ENCODE measurements at places on chromosomes 4 and X. TPM values are rescaled to one million over a fixed set of nuclear protein-coding genes. Genes with fewer than 3 reads are reported as not detected.

ADRA2C gene
- 1.9 TPM for polyA plus RNA-seq

DNA sequence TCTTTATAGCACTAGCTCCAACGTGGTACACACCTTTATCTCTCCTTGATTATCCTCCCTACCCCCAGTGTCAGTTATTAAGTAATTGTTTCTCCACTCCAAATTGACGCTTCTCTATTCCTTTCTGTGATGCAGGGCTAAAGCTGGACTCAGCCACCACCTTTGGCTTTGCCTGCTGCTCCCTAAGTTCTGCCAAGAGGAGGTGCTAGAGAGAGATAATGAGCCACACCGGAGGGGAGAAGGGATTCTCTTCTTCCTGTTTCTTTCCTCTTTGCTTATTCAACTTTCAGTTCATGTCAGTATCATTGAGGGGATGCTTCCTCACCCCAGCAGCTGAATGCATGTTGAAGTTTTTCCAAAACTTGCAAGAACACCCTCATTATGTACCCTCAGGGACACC lies 176.5 kb downstream of the GBA3 start:
- H3K36me3 ChIP-seq, result no peaks in the 10 kb centered on the region
- no peaks in the 10 kb centered on the region for H3K27me3 ChIP-seq
- DNase-seq, result no peak
- no peaks in the 10 kb centered on the region for H3K4me1 ChIP-seq

- H3K36me3 ChIP-seq, result no peaks in the 10 kb centered on the region
- DNase-seq, result no peak
- no peak overlapping the region for H3K4me3 ChIP-seq
- H3K27ac ChIP-seq, result no peak overlapping the region
These were observed 48.9 kb downstream of the ARHGEF6 start for GRCh38 chrX:136731798-136732197.

- H3K4me3 ChIP-seq, result no peak overlapping the region
- H3K4me1 ChIP-seq, result no peaks in the 10 kb centered on the region
- DNase-seq, result no peak
- H3K27ac ChIP-seq, result no peak overlapping the region
These were observed 96.4 kb upstream of the TRPC5OS start for GRCh38 chrX:111779582-111779981.

DNA sequence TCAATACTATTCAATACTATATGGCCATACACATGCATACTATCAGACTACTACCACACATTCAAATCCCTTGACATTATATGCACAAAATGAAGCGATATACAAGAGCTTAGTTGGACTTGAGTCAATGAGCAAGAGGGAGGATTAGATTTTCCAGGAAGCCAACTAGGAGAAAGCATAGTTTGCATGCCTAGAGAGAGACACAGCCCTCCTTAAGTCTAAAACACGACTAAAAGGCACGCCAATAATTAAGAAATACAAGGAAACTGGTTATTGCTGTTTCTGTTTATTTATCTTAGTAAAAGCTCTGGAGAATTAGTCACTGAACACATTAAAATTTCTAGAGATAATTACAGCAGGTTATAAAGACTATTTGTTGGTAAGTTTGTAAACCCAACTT lies 21.8 kb downstream of the MBNL3 start:
- no peak overlapping the region for H3K27ac ChIP-seq
- DNase-seq, result no peak
- H3K4me1 ChIP-seq, result no peaks in the 10 kb centered on the region
- no peak overlapping the region for H3K4me3 ChIP-seq
- H3K27me3 ChIP-seq, result peaks cover 5% of the 10 kb centered on the region
- no peaks in the 10 kb centered on the region for H3K36me3 ChIP-seq

DNA sequence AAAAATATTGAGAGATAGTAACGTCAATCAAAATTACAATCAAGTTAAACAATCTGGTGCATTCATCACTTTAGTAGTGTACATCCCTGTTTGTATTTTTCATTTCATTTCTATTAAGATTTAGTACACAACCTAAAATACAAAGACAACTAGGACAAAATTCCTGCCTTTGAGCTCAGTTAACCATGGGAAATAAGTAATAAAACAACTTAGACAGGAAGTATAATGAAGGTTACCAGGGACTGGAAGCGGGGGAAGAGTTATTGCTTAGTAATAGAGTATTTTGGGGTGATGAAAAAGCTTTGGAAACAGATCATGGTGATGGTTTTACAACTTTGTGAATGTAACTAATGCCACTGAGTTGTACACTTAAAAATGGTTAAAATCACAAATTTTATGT lies 25.6 kb upstream of the ATXN3L start:
- no peak overlapping the region for H3K4me3 ChIP-seq
- DNase-seq, result no peak
- no peaks in the 10 kb centered on the region for H3K4me1 ChIP-seq
- no peak overlapping the region for H3K27ac ChIP-seq
- no peaks in the 10 kb centered on the region for H3K36me3 ChIP-seq
- H3K27me3 ChIP-seq, result peaks cover 8% of the 10 kb centered on the region

ETNPPL gene
- not detected for polyA plus RNA-seq
